ENCODE measurements at places on chromosomes 2 and 18. TPM values are rescaled to one million over a fixed set of nuclear protein-coding genes. Genes with fewer than 3 reads are reported as not detected.

Gene TIA1
- total RNA-seq = 47.2 TPM

Gene PIEZO2
- total RNA-seq = 8.9 TPM

Gene ATOH8
- total RNA-seq = 13.1 TPM

Gene NFATC1
- 4.3 TPM for total RNA-seq

Gene CCDC150
- total RNA-seq = 1.4 TPM

Gene SLC8A1
- total RNA-seq = not detected

Gene REG3G
- not detected for total RNA-seq

Gene FASTKD1
- total RNA-seq = 20.6 TPM

Gene NTSR2
- not detected for total RNA-seq

Gene ALPG
- not detected for total RNA-seq

Gene SLC23A3
- total RNA-seq = 0.12 TPM

DNA sequence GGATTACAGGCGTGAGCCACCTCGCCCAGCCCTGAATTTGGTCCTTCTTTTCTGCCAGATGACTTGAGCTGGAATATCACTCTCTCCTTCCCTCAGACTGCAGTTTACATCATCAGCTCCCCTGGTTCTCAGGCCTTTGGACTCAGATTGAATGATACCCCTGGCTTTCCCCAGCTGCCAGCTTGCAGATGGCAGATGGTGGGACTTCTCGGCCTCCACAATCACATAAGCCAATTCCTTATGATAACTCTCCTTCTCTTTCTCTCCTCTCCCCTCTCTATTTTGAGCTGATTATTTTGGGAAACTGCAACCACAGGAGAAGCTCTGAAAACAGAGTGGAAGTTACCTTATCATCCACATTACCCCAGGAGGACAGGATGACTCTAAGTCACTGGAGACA is 33.4 kb upstream of the ATP8B1 start:
- no peak for DNase-seq

GRCh38 chr2:217858519-217859491 is 144.0 kb downstream of the TNS1 start:
- DNase-seq = peak; percentile 58

- DNase-seq = no peak
These were observed 286.9 kb downstream of the MEIS1 start for GRCh38 chr2:66721776-66722175.

DNA sequence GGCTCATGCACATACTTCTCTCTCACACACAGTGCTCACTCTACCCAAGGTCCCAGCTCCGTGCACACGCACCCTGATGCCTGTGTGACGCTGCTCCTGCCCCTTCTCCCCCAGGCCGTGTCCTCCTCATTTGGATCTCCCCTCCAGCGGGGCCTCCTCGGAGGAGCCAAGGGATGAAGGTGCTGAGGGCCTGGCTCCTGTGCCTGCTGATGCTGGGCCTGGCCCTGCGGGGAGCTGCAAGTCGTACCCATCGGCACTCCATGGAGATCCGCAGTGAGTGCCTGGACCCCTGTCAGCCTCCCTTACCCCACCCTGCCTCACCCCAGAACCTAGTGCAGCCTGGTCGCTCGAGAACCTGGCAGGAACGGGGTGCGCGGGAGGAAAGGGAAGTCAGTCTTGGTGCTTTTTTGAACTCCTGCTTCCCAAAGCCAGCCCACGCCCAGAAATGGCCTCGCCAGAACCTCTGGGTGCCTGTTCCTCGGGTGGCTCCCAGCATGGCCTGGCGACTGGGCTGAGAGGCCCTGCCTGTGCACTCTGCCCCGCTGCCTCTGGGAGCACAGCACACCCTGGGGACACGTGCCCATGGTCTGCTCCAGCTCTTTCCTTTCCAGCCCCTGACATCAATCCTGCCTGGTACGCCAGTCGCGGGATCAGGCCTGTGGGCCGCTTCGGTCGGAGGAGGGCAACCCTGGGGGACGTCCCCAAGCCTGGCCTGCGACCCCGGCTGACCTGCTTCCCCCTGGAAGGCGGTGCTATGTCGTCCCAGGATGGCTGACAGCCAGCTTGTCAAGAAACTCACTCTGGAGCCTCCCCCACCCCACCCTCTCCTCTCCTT is at the start of gene PRLH:
Gene PRLH, plus strand, starts transcription at position 174 of the 835 bp plus-strand sequence. Its CDS starts 0 bp downstream, at position 174.
- no peak for DNase-seq

DNA sequence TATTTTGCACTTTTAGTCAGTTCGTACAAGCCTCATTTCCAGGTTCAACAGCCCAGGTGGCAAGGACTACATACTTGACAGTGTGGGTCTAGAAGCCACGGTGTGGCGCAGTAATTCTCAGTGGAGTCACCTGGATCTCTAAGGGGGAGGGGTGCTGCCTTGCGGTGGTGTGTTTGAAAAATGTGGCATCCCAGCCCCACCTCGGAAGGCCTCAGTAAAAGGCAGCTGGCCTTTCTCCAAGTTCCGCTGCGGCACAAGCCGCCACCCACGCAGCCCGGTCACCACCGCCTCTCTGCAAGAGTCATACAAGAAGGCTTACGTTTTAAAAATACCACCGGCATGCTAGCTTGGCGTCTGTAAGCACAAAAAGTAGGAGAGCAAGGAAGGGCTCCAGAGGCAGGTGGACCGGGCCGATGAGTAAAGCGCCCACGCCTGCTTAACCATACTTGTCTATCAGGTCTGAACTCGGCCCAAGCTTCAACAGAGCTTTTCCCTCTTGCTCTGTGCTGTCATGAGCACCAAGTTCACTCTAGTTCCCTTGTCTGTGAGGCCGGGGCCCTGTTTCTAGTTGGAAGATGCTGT is 49.5 kb downstream of the SPRED2 start:
- DNase-seq = peak; percentile 92

- no peak for DNase-seq
These were observed 254.0 kb downstream of the KCNJ3 start for GRCh38 chr2:154952346-154952980.

DNA sequence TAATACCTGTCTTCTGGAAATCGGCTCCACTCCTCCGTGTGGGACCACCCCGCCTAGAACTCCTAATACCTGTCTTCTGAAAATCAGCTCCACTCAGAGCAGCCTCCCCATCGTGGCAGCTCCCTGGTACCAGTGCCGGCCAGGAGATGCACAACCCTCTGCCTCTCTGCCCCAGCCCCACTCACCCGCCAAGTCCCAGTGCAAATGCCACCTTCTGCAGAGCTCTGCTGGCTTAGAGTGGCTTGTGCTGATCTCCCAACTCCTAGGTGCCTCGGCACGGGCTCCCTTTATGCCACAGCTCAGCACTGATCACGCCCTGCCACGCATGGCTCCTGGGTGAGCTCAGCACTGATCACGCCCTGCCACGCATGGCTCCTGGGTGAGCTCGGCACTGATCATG is 258.5 kb downstream of the HDAC4 start:
- DNase-seq = no peak

GRCh38 chr2:47070920-47071824 is 83.9 kb downstream of the STPG4 start:
- DNase-seq = peak; percentile 94

DNA sequence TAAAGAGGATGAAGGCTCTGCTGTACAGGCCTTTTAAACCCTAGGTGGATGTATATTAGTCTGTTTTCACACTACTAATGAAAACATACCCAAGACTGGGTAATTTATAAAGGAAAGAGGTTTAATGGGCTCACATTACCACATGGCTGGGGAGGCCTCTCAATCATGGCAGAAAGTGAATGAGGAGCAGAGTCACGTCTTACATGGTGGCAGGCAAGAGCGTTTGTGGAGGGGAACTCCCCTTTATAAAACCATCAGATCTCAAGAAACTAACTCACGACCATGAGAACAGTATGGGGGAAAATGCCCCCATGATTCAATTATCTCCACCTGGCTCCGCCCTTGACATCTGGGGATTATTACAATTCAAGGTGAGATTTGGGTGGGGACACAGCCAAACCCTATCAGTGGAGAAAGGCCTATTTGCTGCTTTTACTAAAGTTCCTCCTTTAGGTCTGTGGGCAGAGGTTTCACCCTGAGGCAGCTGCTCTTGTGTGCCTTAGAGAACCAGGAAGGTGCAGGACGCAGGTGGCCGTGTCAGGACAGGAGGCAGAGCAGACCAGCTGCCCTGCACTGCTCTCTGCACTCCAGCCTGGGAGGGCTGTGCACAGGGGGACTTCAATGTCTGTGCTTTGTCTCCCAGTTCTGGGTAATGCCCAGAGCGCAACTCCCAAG is 178.8 kb upstream of the HDAC4 start:
- DNase-seq = no peak

DNA sequence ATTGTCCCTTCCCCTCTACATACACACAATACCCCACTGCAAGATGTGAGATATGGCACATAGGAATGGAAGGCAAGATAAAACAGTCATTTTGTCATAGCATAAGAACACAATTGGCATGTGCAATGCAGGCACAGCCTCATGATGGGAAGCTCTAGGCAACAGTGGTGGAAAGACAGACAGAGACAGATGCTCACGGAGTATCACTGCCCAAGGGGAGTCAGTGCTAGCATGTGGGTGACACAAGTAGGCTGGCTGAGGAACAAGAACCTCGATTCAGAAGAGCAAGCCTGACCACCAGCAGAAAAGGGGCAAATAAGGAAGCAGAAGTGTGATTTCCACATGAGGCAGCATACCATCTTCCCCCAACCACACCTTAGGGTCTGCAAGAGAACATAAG is 323.6 kb downstream of the PAX3 start:
- DNase-seq = no peak

- no peak for DNase-seq
These were observed 36.4 kb downstream of the ZC3H15 start for GRCh38 chr2:186522450-186522849.

GRCh38 chr2:168658706-168659105 is 143.7 kb upstream of the NOSTRIN start:
- no peak for DNase-seq

GRCh38 chr2:234142530-234142929 is 92.0 kb downstream of the SPP2 start:
- no peak for DNase-seq

DNA sequence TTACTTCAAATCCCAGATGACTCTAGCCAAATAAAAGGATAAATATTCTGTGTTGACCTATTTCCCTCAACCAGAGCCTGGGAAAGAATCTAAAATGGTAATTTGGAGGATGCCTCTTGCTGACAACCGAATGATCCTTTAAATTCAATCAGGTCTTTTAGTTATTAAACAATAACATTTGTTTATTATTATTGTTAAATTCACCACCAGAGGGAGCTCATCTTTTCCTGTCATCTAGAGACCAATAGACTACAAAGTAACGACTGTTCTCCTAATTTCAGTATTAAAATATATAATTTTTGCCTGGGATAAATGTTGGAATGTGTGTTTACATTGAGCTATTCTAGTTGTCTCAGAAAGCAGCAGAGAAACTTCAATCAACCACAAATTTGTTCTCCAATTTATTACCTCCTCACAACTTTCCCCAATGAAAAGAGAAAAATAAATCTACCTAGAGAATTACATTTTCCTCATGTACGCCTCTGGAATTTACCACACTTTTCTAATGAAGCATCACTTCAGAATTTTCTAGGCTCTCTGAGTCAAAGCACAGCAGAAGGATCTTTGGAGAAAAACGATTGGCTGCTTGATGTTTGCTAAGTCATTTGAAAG is 142.7 kb downstream of the SCG2 start:
- DNase-seq = no peak

- peak; percentile 37 for DNase-seq
These were observed 539.6 kb downstream of the PID1 start for GRCh38 chr2:228731517-228731916.

GRCh38 chr2:31089645-31090044 is 48.6 kb downstream of the GALNT14 start:
- no peak for DNase-seq

DNA sequence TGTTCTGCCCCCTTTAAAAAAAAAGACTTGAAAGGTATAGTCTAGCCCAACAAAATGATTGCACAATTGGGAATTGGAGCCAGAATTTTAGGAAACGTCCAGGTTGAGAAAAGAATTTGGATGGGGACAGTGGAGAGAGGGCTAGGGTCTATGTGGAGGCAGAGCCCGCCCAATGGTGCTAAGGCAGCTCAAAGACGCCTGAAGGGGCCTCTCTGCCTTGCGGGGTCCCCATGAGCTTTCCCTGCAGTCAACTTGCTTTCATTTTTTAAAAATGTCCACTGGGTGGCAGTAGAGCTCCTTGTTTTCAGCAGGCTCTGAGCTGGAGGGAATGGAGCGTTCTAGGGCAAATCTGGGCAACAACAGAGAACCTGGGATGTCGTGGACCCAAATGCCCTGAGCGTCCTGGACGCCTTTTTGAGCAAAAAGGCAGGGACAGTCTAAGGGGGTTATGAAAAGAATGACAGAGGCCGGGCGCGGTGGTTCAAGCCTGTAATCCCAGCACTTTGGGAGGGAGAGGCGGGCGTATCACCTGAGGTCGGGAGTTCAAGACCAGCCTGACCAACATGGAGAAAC is 40.2 kb upstream of the ITM2C start:
- peak; percentile 76 for DNase-seq

GRCh38 chr18:35707674-35708073 is 126.1 kb downstream of the GALNT1 start:
- no peak for DNase-seq

GRCh38 chr18:10259901-10260300 is 194.5 kb upstream of the APCDD1 start:
- DNase-seq = no peak

GRCh38 chr2:232668805-232669444 is 28.2 kb upstream of the GIGYF2 start:
- no peak for DNase-seq

- no peak for DNase-seq
These were observed 308.1 kb upstream of the CYRIA start for GRCh38 chr2:16973586-16974286.

DNA sequence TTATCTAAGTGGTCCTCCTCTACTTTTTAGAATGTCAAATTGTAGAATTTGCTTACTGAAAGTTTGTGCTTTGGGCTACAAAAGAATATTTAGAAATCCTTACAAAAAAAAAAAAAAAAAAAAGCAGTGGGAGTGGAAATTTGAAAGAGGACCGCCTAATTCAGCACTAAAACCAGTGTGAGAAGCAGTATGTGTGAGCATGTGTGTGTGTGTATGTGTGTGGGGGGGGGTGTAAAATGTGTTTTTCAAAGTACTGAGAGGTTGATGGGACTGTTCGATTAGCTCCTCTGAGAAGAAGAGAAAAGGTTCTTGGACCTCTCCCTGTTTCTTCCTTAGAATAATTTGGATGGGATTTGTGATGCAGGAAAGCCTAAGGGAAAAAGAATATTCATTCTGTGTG is at the start of gene VIT:
Gene VIT, plus strand, starts transcription at position 175 of the 400 bp plus-strand sequence. CDS start 19,664 bp downstream, outside the sequence.
- peak; percentile 2 for DNase-seq

DNA sequence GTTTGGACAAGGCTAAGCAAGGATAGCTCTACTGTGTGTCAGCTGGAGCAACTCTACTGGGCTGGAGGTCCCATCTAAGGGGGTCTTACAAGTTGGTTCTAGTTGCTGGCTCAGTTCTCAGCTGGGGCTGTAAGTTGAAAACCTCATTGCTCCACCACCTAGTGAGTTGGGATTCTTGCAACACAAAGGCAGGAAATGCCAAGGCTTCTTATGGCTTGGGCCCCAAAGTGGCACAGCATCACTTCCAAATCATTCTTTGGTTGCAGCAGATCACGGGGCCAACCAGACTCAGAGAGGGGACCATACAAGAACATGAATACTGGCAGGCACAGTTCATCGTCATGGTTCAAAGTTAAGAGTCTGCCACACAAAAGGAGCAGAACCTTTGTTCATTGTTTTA is 332.7 kb downstream of the LRRTM1 start:
- peak; percentile 24 for DNase-seq
